Activated CD8-positive, alpha-beta memory T cell treated with anti-CD3 and anti-CD28 coated beads for 1 hour (primary cell): ENCODE measurements at places on chromosomes 7 and 10.
A peak's percentile ranks its signal among the peaks of the same experiment; 100 is the strongest.

DNA sequence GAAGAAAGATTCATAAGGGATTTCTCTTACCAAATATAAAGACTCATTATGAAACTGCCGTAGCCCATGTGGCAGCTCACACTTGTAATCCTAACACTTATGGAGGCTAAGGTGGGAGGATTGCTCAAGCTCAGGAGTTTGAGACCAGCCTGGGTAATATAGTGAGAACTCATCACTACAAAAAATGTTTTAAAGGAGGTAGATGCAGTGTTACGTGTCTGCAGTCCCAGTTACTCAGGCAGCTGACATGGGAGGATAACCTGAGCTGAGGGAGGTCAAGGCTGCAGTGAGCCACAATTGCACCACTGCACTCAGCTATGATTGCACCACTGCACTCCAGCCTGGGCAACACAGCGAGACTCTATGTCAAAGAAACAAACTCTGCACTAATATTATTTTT, 18.1 kb upstream of the DNA2 start:
- DNase-seq: no peak

- no peak for DNase-seq
These were observed 293.9 kb downstream of the TNS3 start for GRCh38 chr7:47288060-47288459.

- DNase-seq: peak; percentile 37
These were observed 8.7 kb upstream of the BHLHA15 start for GRCh38 chr7:98202367-98203195.

DNA sequence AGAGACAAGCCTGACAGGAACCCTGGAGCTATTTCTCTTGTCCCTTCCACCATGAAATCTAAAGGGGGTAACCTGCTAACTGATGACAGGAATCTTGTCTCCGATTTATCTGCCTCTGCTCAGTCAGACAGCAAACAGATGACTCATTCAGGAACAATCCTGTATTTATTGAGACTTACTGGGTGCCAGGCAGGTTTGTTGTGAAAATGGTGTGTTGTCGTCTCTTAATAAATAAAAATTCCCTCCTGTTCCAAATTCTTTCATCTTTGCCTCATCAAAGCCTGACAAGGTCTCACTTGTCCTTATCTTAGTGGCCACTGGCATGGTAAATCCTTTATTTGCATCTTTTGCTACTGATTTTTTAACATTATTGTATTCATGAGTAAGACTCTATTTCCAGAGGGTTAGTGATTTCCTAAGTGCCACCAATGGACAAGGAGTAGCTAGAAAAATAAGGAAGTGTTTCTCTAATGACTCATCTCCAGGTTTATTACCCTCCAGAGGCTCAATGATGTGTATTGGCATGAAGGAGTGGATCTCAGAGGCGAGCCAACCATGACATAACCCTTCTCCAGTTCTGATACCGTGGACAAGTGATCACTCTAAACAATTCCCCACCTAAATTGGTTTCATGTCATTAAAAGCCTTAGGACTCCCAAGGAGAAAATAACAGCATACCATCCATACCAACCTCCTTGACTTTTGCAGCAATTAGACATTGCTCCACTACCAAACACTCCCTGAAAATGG, 724.0 kb downstream of the GRID1 start:
- DNase-seq: no peak

GRCh38 chr7:100366411-100367250, 6.7 kb upstream of the PILRA start:
- DNase-seq: no peak

DNA sequence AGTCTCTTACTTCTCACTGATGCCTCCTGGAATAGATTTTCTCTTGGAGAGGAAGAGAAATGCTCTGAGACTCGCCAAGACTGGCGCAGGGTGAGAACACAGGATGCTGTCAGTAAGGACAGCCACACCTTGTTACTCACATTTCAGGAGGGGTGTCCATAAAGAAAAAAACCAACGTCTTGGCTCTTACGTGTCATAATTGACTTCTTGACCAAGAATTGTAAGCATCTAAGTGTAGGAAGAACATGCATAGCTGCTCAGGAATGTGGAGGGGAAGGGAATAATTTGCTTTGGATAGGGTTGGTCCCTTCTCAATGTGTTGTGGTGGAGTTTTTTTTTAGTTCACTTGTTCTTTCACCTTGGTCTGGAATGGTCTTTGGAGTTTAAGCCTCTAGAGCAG, 43.8 kb upstream of the ZNF438 start:
- DNase-seq: no peak

DNA sequence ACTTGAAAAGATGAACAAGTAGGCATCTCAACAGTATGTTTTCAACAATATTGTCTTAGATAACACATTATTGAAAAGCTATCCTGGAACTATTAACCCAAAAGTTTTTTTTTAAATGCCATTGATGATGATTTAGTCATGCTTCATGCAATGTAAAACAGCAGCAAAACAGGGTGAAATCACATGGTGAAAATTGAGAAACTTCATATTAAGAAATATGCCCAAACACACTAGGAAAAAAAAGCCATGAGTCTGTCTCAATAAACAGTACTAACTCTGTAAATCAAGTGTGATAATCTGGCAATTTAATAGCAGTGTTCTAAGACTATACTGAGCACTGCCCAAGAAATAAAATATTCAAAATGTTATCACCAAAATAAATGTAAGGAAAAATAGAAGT, 613.1 kb downstream of the KCNMA1 start:
- DNase-seq: no peak

DNA sequence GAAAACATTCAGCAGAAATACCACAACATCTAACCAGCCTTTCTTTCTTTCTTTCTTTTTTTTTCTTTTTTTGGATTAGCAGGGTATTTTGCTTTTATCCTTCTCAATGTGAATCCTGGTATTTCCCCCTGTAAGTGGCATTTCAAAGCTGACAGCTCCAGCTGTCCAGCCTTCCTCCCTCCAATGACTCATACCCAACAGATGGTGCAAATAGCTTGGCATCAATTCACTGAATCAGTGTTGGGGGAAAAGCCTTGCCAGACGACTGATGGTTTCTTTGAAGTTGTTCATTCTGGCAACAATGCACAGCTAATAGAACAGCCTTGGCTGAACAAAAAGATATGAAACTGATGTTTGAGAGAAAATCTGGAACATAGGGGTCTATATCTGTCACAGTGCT, 316.8 kb upstream of the STEAP1 start:
- no peak for DNase-seq

DNA sequence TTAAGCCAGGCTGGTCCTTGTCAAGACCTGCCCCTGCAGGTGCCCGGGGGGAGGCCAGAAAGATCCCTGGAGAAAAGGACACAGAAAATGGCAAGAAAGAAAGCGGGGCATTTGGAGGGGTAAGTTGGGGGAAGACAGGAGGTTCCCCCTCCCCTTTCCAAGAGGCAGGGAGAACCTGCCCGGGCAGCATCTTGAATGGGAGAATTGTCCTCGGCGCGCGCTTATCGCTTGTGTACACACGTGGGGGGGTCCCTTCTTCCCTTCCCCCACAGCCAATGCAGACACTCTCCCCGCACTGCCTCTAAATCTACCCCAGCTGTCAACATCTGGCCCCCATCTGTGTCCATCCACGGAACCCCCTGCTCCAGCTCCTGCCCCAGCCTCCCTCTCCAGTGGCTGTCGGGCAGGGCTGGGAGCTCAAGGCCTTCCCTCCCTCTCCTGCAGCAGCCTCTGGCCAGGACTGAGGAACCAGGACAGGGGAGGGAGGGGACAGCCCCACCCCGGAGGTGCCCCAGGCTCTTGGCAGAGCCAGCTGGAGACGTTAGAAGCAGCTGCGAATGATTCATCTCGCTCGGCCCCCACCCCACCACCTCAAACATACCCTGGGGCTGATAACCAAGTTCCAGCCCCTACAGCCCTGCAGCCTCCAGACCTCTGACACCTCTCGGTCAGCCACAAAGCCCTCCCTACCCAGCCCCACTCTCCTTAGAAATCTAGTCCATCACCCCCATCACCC, 25.3 kb downstream of the EPHB4 start:
- DNase-seq: no peak

- DNase-seq: no peak
These were observed 1.2 kb upstream of the MLLT10 start for GRCh38 chr10:21532694-21533466.

DNA sequence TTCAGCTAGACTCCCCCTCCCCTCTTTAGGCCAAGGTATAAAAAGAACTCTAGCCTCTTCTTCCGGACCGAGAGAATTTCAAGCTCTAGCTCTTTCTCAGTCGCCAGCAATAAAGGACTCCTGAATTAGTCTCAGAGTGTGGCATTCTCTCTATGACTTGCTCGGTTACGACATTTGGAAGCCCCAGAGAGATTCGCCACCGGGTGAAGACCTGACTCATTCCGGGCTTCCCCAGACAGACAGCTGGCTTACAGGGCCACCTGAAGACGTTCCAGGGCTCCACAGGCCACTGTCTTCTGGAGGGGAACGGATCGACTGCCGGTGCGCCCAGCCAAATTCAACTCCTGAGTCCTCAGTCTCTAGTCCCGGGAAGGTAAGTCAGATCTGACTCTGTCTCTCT, at the start of gene AKR1B15:
Gene AKR1B15, plus strand, starts transcription at position 234 of the 400 bp plus-strand sequence. CDS start 15,510 bp downstream, outside the sequence.
- no peak for DNase-seq

DNA sequence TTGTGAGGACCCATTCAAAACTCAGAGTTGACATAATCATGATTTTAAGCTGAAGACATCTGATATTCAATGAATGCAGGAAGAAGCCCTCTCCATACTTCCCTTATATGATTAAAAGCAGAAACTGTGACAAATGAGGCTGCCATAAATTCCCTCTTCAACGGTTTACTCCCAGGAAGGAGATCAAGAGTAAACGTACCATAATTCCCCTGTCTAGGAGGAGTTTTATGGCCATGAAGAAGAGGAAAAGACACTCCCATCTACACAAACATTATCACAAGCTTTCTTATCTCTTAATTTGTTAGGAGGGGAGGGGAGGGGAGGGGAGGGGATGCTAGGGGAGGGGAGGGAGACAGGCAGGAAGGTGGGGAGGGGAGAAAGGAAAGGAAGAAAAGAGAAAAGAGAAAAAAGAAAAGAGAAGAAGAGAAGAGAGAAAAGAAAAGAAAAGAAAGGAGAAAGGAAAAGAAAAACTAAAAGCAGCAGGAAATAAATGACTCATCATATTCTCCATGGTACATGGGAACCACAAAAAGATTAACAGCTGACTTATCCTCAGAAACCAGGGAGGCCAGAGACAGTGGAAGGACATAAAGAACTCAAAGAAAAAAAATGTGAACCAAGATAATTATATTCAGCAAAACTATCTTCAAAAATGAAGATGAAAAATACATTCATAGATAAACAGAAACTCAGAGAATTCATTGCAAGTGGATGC, 121.6 kb downstream of the ALOX5 start:
- DNase-seq: no peak

GRCh38 chr10:111531690-111532089, 454.9 kb downstream of the ADRA2A start:
- no peak for DNase-seq

GRCh38 chr10:68598978-68599770, 39.0 kb downstream of the TET1 start:
- DNase-seq: no peak

GRCh38 chr7:1535701-1536454, 5.4 kb downstream of the MAFK start:
- no peak for DNase-seq

- no peak for DNase-seq
These were observed 106.1 kb downstream of the SND1 start for GRCh38 chr7:127758105-127758504.

GRCh38 chr7:44624318-44624717, 17.9 kb downstream of the OGDH start:
- DNase-seq: no peak

DNA sequence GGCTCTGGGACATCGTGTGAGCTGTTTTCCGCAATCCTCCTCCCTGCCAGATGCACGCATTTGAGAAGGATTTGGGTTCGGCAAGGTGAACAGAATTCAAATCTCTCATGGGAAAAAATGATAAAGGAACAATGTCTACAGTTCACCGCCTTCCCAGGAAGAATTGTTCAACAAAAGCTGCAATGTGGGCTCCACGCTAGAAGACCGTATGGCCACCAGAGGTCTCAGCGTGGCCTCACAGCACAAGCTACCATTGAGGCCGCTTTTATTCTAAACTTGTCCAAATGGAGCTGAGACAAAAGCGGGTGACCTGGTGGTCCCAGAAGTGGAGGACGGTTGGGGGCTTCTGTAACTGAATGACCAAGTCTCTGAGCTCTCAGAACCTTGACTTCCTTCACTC, 733.1 kb downstream of the PARD3 start:
- DNase-seq: no peak

DNA sequence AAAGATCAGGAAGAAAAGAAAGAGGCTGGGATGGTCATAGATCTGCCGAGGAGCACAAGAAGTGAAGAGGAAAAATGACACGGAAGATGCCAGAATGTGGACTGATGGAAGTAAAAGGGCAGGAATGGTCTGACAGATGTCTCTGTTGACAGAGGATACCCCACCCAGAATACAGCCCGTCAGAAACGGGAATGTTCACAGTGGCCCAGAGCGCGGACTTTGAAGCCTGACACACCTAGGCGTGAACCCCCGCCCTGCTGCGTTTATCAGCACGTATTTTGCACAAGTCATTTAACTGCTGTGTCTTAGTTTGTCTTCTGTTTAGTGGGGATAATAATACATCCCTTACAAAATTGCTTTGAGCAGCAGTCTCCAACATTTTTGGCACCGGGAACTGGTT, 27.1 kb downstream of the AKR1B1 start:
- DNase-seq: no peak

DNA sequence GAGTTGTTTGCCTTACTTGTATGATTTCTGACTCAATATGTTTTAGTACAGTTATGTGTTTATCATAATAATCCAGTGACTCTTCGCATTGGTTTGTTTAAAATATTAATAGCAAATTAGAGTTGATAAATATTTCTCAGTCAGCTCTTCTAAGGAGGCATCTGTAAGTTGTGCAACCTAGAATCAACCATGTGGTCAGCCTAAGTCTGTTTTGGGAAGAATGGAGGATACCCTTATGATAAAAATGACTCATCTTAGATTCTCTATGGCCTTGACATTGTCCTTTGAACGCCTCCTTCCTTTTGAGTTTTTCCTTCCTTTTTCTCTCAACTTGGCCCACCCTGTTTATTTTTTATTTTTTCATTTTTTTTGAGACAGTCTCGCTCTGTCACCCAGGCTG, 18.8 kb downstream of the DNAJC9 start:
- no peak for DNase-seq

DNA sequence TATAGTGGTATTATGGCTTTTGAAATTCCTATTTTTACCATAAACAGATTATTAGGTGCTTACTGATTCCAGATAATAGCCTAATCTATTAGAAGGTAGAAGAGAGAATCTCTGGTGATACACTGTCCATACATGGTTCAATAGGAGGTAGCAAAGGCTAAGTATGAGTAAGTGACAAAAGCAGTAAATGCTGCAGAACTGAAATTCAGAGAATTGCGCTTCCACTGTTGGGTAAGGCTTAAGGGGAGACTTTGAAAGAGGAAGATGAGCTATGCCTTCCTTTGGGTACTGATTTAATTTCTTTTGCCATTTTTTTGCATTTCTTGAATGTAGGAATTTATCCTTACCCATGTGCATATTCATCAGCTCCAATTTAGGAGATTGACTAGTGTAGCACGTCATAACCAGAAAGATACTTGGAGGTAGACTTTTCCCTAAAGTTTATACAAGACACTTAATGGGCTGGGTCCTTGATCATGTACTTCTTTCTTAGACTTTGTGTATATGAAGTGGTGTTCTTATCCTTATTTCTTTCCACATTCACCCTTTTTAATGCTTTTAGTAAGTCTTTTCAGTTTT, 15.3 kb downstream of the MKLN1 start:
- no peak for DNase-seq

- no peak for DNase-seq
These were observed 112.7 kb downstream of the REEP3 start for GRCh38 chr10:63633677-63634487.
